Activated CD4-positive, alpha-beta T cell treated with anti-CD3 and anti-CD28 coated beads, Interleukin-2, amount 50 U/mL, for 24 hours (primary cell): ENCODE measurements at places on chromosomes 5 and 9.

GRCh38 chr9:6188906-6189305 is 26.7 kb upstream of the IL33 start:
- no peak for DNase-seq

GRCh38 chr5:174505621-174506020 is 218.8 kb upstream of the MSX2 start:
- DNase-seq = no peak

GRCh38 chr5:56108246-56108645 is 113.5 kb upstream of the IL6ST start:
- no peak for DNase-seq

- no peak for DNase-seq
These were observed 18.3 kb downstream of the UGCG start for GRCh38 chr9:111914749-111915424.

DNA sequence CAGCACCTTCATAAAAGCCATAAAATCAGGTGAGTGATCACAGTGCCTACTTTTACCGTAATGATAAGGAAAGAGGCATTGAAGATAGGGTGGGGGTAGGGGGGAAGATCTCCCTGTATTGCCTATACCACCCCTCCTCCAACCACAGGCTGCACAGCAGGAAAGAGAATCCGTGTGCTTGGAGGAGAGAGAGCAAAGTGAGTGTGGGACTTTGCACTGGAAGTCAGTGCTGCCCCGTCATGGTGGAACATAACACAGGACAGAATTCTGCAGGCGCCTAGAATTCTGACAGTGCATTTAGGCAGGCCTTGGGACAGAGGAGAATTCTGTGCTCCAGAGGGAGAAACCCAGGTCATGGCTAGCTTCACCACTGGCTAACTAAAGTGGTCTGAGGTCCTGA is 3.5 kb upstream of the C5 start:
- DNase-seq = no peak

GRCh38 chr5:38742821-38743220 is 103.0 kb upstream of the OSMR start:
- DNase-seq = no peak
